ENCODE measurements at places on chromosomes 4 and X.

- DNase-seq, result no peak
These were observed 186.8 kb upstream of the PABPC4L start for GRCh38 chr4:134388351-134388750.

DNA sequence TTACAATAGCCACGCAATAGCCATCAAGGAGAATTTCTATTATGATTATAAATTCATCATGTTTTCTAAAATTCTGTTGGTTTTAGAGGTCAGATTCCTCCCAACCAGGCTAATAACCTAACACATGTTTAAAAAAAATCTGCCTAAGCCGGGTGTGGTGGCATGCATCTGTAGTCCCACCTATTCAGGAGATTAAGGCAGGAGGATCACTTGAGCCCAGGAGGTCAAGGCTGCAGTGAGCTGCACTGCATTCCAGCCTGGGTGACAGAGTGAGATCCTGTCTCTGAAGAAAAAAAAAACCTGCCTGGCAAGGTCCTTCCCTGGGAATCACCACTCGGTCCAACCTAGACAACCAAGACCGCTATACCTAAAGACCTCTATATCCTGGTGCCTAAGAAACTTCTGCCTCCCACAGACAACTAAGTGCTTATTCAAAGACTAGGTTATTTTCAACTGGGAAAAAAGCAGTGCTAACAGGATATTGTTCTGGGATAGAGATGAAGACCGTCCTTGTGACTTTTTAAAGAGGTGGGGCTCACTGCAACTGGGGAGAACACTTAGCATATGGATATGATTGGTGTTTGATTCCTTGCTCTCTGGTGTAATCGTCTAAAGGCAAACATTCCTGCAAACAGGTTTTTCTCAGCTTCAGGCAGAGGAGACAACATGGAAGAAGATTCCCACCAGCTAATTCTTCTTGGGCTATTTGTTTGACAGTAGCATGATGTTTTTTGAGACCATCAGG lies 18.2 kb downstream of the ATP1B4 start:
- DNase-seq, result no peak

GRCh38 chr4:128525387-128525786 lies 237.8 kb upstream of the PGRMC2 start:
- DNase-seq, result no peak

- no peak for DNase-seq
These were observed 888.0 kb downstream of the PCDH18 start for GRCh38 chr4:136644279-136644678.

Measured in COR-L47 (cell line).